T-helper 9 cell (primary cell): ENCODE measurements at places on chromosomes 3 and 15.

DNA sequence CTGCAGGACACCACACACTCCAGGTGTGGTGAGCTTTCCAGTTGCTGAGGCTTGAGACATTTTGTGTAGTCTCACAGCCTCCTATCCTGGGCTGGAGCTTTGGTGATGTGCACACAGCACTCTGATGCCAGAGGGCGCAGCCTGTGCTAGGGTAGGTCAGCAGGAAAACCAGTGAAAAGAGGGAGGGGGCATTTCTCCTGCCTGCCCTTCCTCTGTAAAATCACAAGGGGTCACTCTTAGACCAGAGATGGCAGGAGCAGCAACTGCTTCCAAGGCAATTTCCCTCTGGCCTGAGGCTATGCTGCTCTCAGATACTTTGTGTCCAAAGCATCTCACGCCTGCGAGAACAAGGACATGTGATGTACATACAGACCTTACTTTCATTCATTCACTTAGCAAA is 16.5 kb upstream of the MUSTN1 start:
- no peak for DNase-seq

DNA sequence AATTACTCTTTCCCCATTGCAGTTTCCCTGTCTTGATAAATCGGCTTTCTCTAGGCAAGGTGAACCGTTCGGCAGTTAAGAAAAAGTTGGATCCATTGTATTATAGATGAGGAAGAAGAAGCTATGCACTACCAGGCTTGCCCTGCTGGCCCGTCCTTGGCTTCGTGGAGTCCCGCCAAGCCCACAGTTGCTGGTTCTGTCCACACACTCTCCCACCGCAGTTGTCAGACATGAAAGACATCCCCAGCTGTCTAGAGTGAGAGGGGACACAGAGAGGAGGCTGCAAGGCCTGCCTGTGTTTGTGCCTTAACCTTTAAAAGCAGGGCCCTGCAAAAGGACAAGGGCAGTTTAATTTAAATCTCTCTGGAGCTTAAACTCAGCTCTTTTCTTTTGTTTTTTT is 47.2 kb upstream of the PLCL2 start:
- DNase-seq: no peak

DNA sequence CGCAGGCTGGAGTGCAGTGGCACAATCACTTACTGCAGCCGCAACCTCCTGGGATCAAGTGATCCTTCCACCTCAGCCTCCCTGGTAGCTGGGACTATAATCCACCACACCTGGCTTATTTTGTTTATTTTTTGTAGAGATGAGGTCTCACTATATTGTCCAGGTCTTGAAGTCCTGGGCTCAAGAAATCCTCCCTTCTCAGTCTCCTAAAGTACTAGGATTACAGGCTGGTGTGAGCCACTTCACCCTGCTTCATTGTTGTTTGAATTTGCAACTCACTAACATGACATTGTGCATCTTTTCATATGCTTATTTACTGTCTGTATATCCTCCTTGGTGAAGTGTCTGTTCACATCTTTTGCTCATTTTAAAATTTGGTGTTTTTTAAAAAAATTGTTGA is 10.1 kb downstream of the PARP15 start:
- DNase-seq: no peak

DNA sequence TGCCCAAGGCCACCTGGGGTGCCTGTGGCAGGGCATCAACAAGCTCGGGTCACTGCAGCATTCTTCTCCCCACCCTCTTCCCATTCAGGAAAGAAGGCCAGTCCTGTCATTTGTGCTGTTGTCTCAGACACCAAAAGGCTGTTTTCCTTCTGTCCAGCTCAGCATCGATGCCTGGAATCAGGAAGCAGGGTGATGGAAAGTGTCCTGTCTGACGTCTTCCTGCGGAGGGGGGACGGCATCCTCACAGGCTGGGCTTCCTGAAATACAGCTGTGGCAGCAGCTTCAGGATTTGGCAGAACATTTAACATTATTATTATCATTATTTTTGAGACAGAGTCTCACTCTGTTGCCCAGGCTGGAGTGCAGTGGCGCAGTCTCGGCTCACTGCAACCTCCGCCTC is 33.0 kb upstream of the ANKDD1A start:
- no peak for DNase-seq

DNA sequence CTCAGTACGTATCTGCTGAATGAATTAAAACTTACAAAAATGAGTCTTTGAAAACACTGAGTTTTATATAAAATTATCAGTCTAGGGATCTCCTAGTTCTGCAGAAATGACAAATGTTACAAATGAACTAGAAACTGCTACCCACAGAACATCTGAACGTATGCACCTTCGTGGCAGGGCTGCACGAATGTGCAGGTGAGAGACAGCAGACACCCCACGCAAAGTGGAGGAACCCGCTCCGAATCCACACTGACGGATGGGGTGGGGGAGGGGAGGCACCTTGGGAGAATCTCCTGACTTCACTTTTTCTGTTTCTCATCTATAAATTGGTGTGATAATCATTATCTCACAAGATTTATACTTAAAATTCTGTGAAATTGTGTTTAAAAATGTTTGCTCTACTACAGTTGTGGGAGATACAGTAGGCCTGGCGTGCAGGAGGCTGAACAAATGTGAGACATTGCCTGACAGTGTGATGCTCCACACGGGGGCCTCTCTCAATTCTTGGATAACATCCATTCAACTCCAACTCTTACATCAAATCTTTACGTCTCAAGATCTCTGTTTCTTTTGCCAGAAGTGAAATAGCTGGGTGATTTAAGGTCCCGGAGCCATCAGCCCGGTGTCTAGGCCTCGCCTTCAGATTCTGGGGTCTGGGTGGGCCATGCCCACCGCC is 86.9 kb downstream of the ATP10A start:
- no peak for DNase-seq

- no peak for DNase-seq
Observed at GRCh38 chr3:18667552-18667951, 242.4 kb upstream of the SATB1 start.

DNA sequence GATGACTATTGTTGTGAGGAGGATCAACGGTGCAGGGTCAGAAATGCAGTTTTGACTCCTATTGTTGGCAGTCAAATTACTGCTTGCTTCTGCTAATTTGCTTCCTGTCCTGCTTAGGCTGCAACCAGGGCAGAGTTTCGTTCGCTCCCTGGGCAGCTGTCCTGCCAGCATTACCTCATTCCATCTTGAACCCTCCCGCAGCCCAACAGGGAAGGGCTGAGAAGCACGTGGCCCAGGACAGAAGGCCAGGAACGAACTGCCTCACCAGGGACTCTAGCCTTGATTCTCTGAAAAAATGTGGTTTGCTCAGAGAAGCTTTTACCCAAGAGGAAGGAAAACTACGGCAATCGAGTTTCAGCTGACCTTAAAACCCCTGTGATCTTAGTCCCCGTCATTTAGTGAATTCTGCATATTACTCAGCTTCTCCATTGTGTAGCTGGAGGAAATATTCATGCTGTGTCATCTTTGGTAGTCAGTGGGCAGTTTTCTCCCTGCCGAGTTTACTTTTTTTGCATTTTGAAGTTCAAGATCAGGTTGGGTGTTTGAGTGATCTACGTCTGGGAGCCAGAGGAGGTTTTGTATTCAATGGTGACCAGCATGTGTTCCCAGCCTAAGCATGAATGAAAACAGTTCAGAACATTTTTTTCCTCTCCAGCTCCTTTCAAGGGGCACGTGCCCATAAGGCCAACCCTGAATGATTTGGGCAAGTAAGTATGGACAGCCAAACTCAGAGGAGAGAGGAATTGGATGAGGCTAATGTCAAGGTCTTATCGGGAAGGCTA is 23.0 kb downstream of the TLNRD1 start:
- no peak for DNase-seq

- no peak for DNase-seq
Observed at GRCh38 chr3:25856902-25857518, 67.1 kb downstream of the OXSM start.
